ENCODE measurements at places on chromosomes 7 and 10.

DNA sequence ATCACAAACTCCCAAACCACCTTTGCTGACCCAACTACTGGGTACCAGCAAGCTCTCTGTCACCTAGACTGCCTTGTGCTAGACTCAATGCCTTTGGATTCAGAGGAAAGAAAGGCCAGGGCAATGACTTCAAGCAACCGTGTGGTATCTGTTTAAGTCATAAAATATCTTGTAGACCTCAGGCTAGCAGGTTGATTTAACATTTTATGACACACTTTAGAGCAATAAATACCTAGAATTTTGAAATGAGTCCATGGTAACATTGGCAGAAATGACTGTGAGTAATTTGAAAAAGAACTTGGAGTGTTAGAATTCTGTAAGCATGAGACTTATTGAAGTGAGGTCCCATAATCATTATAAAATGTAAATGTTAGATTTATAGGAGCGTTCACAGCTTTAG, 87.2 kb downstream of the TWIST1 start:
- no peak for DNase-seq

DNA sequence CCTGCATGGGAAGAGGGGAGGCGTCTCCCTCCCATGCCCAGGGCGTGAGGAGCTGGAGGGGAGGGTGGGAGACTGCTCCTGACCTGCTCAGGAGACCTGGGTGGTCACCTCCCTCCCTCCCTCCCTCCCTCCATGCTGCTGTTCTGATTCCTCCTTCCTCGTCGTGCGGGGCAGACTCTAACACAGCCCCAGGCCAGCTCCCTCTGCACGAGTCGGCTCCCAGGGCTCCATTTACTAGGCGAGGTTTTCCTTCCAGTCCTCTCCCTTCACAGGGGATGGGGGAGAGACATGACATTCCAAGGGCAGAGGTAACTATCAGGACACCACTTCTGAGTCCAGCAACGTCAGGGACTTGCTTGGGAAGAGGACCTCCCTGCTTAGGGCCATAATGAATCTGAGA, 23.6 kb downstream of the VIPR2 start:
- no peak for DNase-seq

- DNase-seq: no peak
Measured at GRCh38 chr7:24882989-24883621, 96.9 kb downstream of the OSBPL3 start.

DNA sequence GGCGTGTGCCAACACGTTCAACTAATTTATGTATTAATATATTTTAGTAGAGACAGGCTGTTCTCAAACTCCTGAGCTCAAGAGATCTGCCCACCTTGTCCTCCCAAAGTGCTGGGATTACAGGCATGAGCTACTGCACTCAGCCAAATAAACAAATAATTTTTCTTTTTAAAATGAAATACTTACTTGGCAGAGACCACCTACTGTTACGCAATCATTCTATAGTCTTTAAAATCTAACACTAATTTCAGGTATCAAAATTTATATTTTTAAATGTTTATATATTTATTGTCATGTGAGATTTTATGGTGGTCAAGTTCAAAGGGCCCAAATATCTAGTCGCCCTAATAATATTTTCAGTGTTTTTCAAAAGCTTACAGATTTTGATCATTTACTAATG, 323.3 kb downstream of the PCDH15 start:
- DNase-seq: no peak

- DNase-seq: no peak
Measured at GRCh38 chr7:29332042-29332811, 137.7 kb downstream of the CHN2 start.

- DNase-seq: peak; percentile 93
Measured at GRCh38 chr10:135601-136464, 578 bp downstream of the ZMYND11 start.

DNA sequence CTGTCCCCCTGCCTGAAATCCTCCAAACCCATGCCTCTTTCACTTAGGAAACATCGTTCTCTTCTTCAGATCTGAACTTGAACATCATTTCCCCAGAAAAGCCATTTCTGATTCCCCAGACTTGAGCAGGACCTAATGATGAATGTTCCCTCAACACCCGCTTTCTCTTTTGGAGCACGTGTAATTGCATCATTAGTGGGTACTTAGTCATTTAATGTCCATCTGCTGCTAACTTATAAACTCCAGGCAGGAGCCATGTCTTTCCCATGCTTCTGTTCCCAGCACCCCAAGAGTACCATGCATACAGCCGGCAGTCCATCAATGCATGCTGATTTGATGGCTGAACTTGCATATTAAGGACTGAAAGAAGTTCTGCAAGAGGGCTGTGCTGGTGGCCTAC, 36.5 kb upstream of the ECHDC3 start:
- no peak for DNase-seq

GRCh38 chr7:134220236-134220635, 93.1 kb downstream of the LRGUK start:
- no peak for DNase-seq

DNA sequence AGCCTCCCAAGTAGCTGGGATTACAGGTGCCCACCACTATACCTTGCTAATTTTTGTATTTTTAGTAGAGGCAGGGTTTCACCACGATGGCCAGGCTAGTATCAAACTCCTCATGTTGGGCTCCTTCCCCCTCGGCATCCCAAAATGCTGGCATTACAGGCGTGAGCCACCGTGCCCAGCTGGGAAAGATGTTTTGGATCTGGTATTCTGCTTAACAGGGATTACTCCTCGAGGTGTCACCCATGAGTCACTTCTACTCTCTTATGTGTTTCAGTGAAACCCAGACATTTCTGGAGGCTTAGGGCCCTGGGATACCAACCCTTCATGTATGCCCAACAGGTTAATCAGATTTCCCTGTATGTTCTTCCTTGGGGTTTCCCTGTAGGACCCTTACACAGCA, 11.8 kb upstream of the OPN4 start:
- DNase-seq: no peak

GRCh38 chr7:5690931-5691473, 90.5 kb downstream of the RNF216 start:
- no peak for DNase-seq

GRCh38 chr7:130276796-130277762, 10.4 kb downstream of the CPA2 start:
- no peak for DNase-seq

GRCh38 chr7:27210441-27211083, 10.7 kb upstream of the HOXA13 start:
- DNase-seq: peak; percentile 82

DNA sequence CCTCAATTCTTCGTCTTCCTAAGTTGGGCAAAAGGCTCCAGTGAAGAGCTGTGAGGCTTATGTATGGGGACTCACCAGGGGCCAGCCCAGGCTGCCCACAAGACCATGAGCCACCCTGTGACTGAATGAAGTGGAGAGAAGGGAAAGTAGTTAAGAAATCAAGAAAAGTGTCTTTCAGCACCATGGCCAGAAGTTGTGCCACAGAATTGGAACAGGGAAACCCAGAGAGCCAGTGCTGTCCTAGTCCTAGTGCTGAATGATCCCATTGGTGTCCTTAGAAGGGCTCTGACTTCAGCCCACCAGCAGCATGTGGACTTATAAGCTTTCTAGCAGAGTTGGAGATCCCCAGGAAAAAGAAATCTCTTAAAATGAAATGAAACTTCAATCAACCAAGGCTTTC, 37.0 kb upstream of the CCSER2 start:
- no peak for DNase-seq

- DNase-seq: no peak
Measured at GRCh38 chr10:89891006-89891535, 189.7 kb downstream of the KIF20B start.

DNA sequence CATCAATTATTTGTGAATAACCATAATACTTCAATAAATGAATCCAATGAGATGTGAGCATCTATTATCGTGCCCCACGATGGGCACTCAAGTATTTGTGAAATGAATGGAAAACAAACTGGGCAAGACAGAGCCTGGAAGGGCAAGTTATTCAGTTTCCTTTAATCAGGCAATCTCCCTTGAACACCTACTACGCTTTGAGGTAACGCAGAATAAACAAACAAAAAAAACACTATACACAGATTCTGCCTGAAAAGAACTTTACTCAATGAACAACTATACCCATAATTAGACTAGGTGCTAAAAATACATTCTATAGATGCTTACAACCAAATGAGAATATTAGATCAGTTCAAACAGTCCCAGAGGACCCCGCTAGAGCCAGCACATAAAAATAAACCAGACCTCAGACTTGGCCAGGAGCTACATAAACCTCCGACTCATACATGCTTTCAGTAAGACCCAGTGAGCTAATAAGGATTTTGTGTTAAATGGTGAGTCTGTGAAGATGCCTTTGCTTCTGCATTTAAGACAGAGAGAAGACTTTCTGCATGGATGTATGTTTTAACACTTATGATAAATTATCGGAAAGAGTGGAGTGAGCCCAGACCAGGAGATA, 121.3 kb downstream of the MPP7 start:
- DNase-seq: no peak

DNA sequence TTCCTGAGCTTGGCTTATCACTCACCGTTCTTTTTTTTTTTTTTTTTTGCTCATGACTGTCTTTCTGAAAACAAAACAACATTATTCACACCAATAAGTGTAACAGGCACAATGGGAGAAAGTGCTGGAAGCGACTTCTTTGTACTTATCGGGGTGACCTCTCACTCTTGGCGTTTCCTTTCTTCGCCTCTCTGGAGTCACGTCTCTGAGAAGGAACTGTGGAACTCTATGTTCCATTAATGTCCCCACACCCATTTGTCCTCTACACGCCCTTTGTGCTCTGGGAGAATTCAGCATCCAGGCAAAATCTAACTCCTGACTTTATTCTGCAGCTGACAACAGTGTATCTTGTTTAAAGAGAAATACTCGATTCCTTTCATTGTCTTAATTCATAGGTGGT, 70.8 kb upstream of the FAM204A start:
- DNase-seq: no peak

- DNase-seq: no peak
Measured at GRCh38 chr10:57102236-57102635, 741.2 kb upstream of the ZWINT start.

- peak; percentile 30 for DNase-seq
Measured at GRCh38 chr7:128113839-128114238, 82.6 kb upstream of the LRRC4 start.

- DNase-seq: no peak
Measured at GRCh38 chr10:48940372-48940771, 732 bp upstream of the LRRC18 start.

GRCh38 chr10:6233725-6234277, 31.1 kb downstream of the PFKFB3 start:
- DNase-seq: no peak

DNA sequence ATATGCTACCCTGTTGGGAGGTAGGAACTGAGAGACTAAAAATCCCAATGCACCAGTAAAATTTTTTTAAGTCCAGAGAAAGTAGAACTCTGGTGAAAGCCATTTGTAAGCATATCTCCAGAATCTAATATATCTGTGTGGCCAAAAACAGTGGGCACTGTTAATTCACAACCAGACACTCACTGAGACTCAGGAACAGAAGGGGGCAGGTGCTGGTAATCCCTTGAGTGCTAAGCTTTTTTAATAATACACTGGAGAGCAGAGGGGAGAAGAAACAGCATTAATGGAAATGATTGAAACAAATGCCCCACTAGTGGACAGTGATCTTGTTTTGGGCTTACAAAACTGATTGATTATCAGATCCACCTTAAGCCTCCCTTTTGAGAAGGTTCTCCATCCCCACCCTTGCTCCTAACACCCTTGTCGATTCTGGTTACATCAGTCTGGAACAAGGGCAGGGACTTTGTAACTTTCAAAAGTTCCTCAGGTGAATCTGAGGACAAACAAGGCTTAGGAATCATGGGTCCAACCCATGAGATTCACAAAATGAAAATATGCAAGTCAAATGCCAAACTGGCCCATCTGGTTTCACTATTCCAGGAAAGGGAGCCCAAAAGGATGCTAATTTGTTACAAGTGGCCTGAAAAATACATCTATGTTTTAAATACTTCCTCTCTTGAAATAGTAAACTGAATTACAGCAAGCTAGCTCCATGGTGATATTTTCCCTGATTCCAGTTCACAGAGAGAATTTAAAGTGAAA, 29.7 kb downstream of the PLXNA4 start:
- no peak for DNase-seq

GRCh38 chr7:40490603-40490924, 355.8 kb downstream of the SUGCT start:
- no peak for DNase-seq

DNA sequence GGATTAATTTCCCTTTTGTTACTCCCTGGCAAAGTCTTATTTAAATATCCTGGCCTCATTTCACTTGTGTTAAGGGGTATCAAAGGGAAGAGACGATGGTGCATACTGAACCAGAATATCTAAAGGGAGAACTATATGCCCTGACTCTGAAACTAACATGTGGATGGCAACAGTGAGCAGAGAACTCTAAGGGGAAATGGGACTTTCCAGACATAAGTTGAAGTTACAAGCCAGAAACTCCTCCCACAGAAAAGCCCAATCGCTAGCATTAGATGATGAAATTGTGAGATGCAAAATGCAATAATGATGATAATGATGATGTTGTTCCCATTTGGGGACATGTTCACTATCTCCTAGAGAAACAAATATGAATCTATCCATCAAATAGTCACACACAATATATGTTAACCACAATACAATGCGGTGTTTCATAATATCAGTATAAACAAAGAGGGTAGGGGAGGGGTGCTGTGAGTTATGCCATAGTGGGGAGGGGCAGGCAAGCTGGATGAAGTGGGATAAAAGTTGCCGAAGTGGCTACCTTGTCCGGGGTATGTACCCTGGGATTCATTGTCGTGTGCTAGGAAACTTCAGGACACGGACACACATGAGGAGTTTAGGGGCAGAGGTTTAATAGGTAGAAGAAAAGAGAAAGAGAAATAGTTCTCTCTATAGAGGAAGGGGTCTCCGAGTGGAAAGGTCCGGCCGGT, 37.1 kb downstream of the TMEM229A start:
- no peak for DNase-seq

- DNase-seq: no peak
Measured at GRCh38 chr7:40579401-40579800, 444.6 kb downstream of the SUGCT start.

- DNase-seq: no peak
Measured at GRCh38 chr10:114220281-114220680, 18.8 kb upstream of the VWA2 start.

DNA sequence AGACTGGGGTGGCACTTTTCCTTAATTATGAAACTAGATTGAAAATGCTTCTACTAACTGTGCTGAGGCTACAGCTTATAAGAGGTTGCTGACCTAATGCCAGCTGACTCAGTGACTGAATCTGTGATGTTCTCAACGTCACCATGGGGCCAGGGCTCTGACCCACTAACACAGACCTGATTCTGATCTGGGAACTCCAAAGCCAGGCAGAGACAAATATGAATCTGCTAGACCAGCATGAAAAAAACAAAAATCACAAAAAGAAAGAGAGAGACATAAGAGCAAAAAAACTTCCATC, 16.1 kb downstream of the USP6NL start:
- DNase-seq: no peak

- no peak for DNase-seq
Measured at GRCh38 chr7:111835066-111835465, 272.8 kb upstream of the IMMP2L start.

DNA sequence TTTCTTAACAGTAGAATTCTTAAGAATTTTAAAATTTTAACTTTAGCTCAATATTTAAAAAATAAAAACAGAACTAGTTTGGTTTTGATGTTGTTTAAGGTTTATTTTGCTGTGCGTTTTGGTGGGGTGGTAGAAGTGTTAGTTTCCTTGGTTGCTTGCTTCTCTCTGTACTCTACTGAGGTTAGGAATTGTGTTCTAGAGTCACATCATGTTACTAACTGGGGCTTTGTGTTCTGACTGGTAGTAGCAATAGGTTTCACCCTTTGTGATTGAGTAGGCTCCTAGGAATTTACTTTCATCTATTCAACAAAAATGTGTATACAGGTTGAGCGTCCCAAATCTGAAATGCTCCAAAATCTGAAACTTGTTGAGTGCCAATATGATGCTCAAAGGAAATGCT, 99.5 kb downstream of the ZEB1 start:
- DNase-seq: no peak
